ENCODE measurements at places on chromosomes 1 and 21.

GRCh38 chr21:35646606-35647005, 413.7 kb downstream of the SETD4 start:
- no peak for DNase-seq

- DNase-seq = no peak
Observed at GRCh38 chr1:80021891-80022290, 1015.4 kb upstream of the ADGRL4 start.

GRCh38 chr1:228307218-228308023, 99.2 kb downstream of the TRIM11 start:
- peak; percentile 35 for DNase-seq

DNA sequence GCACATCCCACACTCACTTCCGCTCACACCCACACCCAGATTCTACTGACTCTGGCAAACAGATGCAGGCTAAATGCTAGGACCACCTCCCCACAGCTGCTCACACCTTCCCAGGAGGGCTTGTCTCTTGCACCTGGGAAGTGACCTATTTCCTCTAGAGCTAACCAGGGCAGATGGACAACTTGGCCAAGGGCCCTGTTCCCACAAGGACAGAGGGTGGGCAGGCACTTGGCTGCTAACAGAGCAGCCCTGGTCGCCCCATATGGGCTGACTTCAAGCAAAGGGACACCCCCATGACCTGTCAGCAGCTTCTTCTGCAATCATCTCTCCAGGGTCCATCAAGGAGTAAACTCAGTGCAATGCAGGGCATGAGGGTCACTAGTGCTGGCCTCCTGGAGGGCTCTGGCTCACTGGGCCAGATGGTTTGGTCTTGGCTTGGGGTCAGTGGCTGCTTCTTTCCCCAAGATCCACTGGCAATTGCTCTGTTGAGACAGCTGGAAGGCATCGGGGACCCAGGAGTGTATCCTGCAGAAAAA, 641.5 kb downstream of the PLPP3 start:
- DNase-seq = peak; percentile 51

- DNase-seq = no peak
Observed at GRCh38 chr1:48571303-48571987, 99.4 kb upstream of the SPATA6 start.

GRCh38 chr1:89361681-89362080, 2.2 kb upstream of the GBP6 start:
- no peak for DNase-seq

All from aorta (tissue), 5 donors.